Panc1 (cell line): ENCODE measurements at places on chromosomes 11 and 22. TPM values are rescaled to one million over a fixed set of nuclear protein-coding genes. Genes with fewer than 3 reads are reported as not detected.

Gene CD3G
- total RNA-seq, result 0.15 TPM

Gene PDGFB
- total RNA-seq, result 78.0 TPM

Gene ARHGAP20
- 0.05 TPM for total RNA-seq

Gene KCNJ5
- total RNA-seq, result 0.28 TPM

Gene C11orf91
- total RNA-seq, result 1.3 TPM

Gene GGT5
- 3.6 TPM for total RNA-seq

Gene RNF215
- 35.8 TPM for total RNA-seq

Gene SCT
- total RNA-seq, result not detected

Gene P4HA3
- 1.3 TPM for total RNA-seq

Gene CLDN5
- 0.18 TPM for total RNA-seq

Gene OTOG
- total RNA-seq, result not detected

Gene MFNG
- total RNA-seq, result 7.1 TPM

Gene CBL
- total RNA-seq, result 69.9 TPM

Gene SLC17A6
- not detected for total RNA-seq

Gene MIOX
- total RNA-seq, result 0.23 TPM

Gene FERMT3
- 2.9 TPM for total RNA-seq

Gene MS4A15
- not detected for total RNA-seq

Gene PGA5
- total RNA-seq, result not detected

Gene POTEH
- not detected for total RNA-seq

Gene CADM1
- total RNA-seq, result 3.9 TPM
